ENCODE measurements at places on chromosomes 5 and 9.

- DNase-seq: no peak
Observed at GRCh38 chr5:160188141-160189015, 40.9 kb upstream of the FABP6 start.

GRCh38 chr9:15578714-15579113 lies 25.9 kb downstream of the CCDC171 start:
- no peak for DNase-seq

DNA sequence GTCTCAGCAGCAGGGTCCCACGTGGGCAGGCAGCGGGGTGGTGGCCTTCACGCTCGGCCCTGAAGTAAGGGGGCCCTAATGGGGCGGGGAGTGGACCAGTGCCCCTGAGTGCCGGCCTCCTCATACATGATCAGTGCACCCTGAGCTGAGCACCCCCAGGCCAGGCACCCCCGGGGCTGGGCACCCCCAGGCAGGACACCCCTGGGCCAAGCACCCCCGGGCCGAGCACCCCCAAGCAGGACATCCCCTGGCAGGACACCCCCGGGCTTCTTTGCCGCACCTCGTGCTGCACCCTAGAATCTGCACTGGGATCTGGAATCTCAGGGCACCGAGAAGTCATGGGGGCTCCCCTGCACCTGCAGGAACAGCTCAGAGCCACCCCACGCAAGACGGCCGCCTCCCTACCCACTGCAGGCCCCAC lies 51.4 kb downstream of the EXD3 start:
- DNase-seq: no peak

GRCh38 chr9:24816006-24816405 lies 270.3 kb upstream of the IZUMO3 start:
- no peak for DNase-seq

GRCh38 chr9:95785209-95785608 lies 90.3 kb upstream of the ERCC6L2 start:
- no peak for DNase-seq

DNA sequence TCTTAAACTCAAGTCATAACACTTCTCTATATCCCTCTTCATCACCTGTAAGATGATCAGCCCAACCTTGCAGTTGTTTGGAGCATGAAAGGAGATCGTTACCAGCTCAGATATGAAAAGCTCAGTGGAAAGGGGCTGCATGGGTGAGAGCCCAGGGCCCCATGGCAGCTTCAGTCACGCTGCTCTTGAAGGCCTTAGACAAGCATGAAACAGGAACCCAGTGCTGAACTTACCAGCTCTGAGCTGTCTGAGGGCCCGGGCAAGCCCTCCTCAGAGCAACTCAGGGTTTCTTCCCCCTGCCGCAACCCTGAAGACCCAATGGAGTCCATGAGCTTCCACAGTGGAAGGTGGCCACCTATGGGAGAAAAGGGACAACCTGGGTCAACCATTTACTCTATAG lies 3.3 kb downstream of the HK3 start:
- no peak for DNase-seq

- peak; percentile 61 for DNase-seq
Observed at GRCh38 chr9:37582548-37583157, 6.5 kb upstream of the FBXO10 start.

DNA sequence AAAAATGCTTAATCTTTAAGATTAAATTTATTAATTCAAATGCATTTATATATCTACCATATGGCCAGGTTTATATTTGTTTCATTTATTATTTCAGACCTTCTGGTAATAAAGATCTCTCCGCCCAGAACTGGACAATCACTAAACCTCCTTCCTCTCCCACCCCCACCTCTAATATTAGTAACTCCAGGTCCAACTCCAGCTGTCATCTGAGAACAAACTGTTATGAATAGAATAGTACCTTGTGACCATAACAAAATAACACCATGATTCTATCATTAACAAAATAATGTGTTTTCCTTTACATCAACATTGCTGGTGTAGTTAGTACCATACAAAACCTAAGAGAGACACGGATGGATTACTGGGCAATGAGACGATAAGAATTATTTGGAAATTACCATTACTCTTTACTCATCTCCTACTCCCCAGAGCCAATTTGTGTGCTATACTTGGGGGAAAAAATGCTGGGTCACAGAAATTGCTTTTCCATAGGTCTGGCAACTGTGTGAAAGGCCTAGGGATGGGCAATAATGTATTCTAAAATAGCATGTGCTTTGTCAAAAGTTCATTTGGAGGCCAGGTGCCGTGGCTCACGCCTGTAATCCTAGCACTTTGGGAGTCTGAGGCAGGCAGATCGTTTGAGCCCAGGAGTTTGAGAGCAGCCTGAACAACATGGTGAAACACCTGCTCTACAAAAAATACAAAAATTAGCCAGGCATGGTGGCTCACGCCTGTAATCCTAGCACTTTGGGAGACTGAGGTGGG lies 186.1 kb downstream of the ENC1 start:
- no peak for DNase-seq

DNA sequence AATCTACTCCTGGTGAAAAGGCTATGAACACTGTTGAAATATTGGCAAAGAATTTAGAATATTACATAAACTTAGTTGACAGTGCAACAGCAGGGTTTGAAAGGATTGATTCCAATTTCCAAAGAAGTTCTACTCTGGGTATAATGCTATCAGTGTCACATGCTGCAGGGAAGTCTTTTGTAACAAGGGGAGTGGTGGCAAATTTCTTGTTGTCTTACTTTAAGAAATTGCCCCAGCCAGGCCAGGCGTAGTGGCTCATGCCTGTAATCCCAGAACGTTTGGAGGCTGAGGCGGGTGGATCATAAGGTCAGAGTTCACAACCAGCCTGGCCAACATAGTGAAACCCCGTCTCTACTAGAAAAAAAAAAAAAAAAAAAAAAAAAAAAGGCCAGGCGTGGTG lies 86.3 kb upstream of the OTULINL start:
- no peak for DNase-seq

- DNase-seq: no peak
Observed at GRCh38 chr5:60961685-60962084, 16.7 kb downstream of the NDUFAF2 start.

DNA sequence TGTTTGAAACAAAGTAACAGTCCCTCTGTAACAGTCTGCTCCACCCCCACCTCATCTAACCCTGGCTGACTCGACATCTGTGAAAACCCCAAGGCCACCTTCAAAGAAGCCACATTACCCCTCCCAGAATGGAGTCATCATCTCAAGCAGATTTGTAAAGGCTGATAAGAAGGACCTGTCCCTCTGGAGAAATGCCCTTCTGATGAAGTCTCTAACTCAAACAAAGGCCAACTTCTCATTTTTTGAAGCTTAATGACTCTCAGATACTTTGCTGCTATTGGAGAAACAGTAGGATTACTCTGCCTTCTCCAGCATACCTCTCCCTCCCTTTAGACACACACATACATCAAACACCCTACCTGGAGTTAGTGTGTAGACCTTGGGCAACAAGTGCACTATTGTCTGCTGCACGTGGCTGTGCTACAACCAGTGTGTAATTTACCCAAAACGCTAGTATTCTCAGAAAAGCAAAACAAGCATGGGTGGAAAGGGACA lies 5.3 kb upstream of the SUSD1 start:
- DNase-seq: no peak

GRCh38 chr5:157476702-157477408 lies 16.8 kb downstream of the NIPAL4 start:
- DNase-seq: peak; percentile 83

- DNase-seq: no peak
Observed at GRCh38 chr5:180160215-180160614, 48.8 kb downstream of the RASGEF1C start.

DNA sequence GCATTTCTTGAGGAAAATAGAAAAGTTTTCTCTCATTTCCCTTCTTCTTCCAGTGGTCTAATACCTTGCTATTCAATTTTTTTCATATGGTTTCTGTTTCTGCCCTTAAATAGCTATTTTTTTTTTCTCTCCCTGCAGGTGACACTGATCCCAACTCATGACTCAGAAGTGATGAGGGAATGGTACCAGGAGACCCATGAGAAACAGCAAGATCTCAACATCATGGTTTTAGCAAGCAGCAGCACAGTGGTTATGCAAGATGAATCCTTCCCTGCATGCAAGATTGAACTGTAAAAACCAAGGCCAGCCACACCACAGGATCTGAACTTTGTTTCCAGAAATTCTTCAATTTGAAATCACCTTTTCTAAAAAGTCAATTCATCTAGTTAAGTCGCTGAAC lies 97.7 kb downstream of the MAP1B start:
- DNase-seq: no peak

GRCh38 chr5:16564248-16564867 lies 52.4 kb downstream of the RETREG1 start:
- no peak for DNase-seq

DNA sequence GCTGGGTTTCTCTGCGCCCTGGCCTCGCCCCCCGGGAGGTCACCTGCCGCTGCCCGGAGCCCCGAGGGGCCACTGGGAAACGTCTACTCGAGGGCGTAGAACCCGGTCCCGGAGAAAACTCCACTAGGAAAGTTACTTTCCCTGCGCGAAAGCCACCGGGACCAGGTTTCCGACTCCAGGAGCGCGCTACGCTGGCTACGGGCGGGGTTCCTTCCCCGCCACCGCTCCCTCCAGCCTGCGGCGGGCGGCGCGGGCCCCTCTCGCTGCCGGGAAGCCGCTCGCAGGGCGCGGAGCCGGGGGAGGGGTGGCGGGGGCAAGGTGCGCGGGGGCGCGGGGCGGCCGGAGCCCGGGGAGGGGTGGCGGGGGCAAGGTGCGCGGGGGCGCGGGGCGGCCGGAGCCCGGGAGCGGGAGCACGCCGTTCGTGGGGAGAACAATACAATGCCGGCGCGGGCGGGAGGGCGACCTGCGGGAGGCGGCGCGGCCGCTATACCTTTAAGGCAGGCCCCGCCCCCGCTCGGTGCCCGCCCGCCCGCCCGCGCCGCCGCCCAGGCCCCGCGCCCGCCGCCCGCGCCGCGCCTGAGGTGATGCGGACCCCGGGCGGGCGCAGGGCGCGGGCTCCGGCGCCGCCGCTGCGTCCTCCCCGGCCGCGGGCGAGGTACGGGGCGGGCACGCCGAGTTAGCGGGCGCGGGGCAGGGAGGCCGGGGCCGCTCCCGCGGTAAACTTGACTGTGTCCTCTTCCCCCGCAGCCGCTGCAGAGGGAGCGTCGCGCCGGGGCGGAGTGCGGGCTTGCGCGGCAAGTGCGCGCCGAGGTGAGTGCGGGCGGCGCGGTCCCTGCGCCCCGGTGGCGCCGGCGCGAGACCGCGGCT lies 278.1 kb downstream of the AOPEP start:
- DNase-seq: no peak

DNA sequence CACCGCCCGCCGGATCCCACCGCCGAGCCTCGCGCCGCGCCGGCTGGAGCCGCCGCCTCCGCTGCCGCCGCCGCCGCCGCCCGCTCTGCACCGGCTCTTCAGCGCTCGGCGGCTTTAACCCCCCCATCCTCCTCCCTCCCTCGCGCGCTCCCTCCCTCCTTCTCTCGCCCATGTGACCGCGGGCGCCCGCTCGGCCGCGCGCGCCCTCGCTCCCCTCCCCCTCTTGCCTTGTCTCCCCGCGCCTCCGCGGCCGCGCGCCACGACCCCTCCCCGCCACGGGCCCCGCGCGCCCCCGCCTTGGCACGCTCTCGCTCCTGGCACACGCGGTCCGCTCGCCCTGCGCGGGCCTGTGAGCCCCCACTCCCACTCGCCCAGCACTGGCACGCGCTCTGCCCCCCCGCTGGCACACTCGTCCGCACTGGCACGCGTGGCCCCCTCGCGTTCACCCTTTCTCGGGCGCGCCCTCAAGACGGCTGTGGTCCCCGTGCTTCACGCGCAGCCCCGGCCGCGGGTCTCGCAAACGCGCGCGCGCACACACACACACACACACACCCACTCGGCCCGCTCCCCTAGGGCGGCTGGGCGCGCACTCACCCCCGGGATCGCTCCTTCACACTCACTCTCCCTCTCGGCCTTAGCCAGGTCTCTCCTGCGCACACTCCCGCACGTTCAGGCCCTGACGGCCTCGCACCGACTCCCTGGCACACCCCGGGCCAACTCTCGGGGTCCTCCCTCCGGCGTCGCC lies at the start of gene CNTFR:
Gene CNTFR, minus strand, starts transcription at position 89 of the 745 bp plus-strand sequence. CDS start 20,743 bp downstream, outside the sequence.
- DNase-seq: peak; percentile 76

DNA sequence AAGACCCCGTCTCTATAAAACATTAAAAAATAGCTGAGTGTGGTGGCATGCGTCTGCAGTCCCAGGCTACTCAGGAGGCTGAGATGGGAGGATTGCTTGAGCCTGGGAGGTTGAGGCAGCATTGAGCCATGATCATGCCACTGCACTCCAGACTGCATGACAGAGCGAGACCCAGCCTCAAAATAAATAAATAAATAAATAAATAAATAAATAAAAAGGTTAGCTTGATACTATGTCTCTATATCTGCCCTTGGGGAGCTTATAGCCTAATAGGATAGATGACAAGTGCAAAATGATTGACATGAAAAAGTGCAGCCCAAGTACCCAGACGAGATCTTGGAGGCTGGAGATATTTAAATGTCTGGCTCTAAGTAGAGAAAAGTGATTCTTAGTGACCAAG lies 122.6 kb downstream of the PDE4D start:
- DNase-seq: no peak

DNA sequence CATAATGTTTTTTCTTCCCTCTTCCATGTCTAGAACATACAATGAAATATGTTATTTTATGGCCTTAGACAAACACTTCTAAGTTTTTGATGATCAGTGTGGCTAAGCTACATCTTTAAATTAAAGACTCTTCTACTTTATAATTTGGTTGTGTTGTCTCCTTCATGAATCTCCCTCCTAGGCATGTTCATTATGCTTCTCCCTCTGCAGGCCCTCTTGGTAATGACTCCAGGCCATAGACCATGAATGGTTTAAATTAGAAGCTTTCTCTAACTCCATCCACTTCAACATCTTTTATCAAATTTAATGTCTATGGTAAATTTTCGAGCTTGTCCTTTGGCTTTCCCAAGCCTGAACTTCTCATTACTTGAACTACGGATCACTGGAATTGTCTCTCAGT lies 342.7 kb upstream of the ADAMTS16 start:
- DNase-seq: no peak

GRCh38 chr5:67050125-67050524 lies 146.5 kb downstream of the CD180 start:
- DNase-seq: no peak

- DNase-seq: no peak
Observed at GRCh38 chr9:130835441-130836298, 616 bp downstream of the ABL1 start.

GRCh38 chr9:16290169-16290568 lies 580.3 kb downstream of the BNC2 start:
- DNase-seq: no peak

GRCh38 chr9:70494221-70494620 lies 79.8 kb upstream of the KLF9 start:
- no peak for DNase-seq
